ENCODE measurements at places on chromosomes 11 and 22.

DNA sequence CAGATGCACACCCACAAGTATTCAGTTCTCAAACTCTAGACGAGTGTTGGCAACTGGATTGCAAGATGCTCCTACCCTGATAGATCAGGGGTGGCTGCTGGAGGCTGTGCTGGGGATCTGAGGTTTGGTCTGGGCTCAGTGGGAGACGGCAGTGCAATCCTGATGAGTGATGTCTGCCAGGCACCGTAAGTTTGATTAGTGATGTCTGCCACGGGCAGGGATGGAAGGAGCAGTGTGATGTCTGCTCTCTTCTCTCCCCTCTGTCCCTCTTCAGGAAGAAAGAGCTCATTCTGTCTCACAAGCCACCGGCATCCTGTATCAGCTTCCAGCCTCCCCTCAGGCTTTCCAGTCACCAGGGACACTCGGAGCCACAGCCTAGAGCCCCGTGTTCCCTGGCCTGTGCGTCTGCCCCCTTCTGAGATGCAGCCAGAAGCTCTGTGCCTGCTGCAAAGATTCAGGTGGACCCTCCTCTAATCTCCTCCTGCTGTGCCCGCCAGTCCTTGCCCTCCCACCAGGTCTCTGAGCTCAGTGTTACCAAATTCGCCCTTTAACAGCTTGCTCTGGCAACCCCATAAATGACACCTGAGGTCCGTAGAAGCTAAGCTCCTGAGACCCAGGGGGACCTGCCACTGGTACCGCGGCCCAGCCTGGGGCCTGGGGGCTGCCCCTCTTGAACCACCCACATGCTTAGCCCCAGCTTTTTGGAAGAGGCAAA is 19.9 kb downstream of the TP53I11 start:
- no peak for DNase-seq

DNA sequence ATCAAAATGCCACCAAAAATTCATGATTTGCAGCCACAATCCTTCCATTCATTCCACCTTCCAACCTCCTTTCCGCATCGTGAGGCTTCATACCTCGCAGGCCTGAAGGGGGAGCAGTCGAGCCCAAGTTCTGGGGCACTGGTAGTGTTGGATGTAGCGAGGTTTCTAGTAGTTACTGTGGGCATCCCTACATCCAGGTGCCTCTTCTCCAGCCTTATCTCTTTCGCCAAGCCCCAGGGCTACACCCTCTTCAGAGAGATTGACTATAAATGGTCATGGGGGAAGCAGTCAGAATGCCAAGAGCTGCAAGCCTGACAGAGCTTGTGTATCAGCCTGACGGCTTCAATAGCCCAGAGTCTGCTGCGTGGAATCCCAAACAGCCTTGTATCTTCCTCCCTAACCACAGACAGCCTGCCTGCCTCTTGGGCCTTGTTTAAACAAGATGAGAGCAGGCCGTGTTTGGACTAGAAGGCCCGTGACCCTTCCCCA is 28.9 kb downstream of the CLMP start:
- DNase-seq, result no peak

GRCh38 chr11:35168671-35169070 is 29.7 kb downstream of the CD44 start:
- DNase-seq, result no peak

GRCh38 chr11:67271541-67272284 is 5.4 kb downstream of the GRK2 start:
- peak; percentile 73 for DNase-seq

DNA sequence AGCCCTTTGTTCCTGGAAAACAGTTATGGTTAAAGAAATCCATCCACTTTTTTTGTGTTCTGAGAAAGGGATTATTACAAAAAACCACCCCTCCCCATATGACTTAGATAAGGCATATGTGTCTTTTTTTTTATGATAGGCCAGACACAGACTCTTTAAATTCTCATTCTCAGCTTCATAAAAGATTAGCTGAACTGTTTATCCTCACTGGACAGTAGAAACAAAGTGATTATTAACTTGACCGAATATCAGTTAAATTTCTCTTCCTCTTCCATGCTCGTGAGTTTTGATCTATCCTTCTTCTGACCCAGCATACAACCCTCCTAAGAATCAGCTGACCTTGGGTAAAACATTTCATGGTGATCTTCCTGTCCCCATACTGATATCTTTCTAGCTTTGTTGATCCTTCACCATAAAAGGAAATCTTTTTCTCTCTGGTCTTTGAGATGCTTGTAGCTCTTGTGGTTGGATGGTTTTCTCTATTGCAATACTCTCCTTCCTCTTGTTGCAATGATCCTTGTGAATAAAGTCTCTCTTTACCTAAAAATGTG is 26.2 kb downstream of the OR2AG2 start:
- DNase-seq, result no peak

GRCh38 chr11:134584706-134585445 is 172.8 kb upstream of the B3GAT1 start:
- no peak for DNase-seq

DNA sequence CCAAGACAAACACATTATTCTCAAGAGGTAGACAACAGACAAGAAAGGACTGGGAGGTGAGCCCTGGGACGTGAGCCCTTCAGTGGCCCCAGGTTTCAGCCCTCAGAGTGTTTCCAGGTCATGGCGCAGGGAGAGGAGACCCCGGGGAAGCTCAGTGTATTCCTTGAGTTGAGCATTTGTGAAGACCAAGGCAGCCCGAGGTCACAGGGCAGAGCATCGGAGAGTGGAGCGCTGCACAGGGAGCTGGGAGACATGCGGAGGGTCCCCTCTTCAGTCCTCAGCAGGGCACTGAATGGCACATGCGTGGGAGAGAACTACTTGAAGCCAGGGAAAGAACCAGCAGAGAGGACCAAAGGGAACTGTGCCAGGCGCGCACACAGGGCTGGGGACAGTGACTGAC is 11.7 kb downstream of the KRTAP5-6 start:
- no peak for DNase-seq

DNA sequence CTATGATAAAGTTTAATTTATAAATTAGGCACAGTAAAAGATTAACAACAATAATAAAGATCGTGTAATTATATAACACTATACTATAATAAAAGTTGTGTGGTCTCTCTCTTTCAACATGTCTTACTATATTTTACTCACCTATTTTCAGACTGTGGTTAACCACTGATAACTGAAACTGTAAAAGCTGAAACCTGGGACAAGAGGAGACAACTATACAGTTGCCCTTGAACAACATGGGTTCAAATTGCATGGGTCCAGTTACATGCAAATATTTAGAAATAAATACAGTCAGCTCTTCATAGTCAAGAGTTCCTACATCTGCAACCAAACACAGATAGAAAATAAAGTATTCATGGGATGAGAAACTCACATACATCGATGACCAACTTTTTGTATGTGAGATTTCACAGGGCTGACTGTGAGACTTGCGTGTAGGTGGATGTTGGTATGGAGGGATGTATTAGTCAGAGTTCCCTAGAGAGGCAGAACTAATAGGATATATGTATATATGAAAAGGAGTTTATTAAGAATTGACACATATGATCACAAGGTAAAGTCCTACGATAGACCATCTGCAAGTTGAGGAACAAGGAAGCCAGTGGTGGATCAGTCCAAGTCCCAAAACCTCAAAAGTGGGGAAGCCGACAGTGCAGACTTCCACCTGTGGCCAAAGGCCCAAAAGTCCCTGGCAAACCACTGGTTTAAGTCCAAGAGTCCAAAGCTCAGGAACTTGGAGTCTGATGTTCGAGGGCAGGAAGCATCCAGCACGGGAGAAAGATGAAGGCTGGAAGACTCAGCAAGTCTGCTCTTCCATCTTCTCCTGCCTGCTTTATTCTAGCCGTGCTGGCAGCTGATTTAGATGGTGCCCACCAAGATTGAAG is 359.5 kb downstream of the INSC start:
- no peak for DNase-seq

- no peak for DNase-seq
These were observed 4.5 kb downstream of the INPP5J start for GRCh38 chr22:31127181-31127772.

GRCh38 chr11:120707663-120708062 is 196.1 kb downstream of the GRIK4 start:
- no peak for DNase-seq

GRCh38 chr22:26707090-26707489 is 49.7 kb downstream of the MIAT start:
- DNase-seq, result no peak

DNA sequence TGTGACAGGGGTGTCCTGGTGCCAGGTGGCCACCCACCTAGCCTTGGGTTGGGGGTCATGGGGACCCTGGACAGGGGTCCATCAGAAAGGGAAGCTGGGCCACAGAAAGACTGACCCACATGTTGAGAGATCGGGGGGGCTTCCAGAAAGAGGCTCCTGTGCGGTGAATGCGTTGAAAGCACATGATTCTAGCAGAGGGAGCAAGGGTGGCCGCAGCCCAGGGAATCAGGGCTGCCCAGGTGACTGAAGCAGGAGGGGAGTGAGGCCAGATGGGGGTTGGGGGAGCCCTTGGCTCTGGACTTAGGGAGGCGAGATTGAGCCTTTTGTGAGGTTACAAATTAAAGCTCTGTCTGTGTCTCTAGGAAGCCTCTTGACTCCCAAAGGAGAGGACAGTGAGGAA is 80.7 kb downstream of the MORC2 start:
- no peak for DNase-seq

Data from T47D (cell line).